ENCODE measurements at places on chromosomes 12 and 14.

DNA sequence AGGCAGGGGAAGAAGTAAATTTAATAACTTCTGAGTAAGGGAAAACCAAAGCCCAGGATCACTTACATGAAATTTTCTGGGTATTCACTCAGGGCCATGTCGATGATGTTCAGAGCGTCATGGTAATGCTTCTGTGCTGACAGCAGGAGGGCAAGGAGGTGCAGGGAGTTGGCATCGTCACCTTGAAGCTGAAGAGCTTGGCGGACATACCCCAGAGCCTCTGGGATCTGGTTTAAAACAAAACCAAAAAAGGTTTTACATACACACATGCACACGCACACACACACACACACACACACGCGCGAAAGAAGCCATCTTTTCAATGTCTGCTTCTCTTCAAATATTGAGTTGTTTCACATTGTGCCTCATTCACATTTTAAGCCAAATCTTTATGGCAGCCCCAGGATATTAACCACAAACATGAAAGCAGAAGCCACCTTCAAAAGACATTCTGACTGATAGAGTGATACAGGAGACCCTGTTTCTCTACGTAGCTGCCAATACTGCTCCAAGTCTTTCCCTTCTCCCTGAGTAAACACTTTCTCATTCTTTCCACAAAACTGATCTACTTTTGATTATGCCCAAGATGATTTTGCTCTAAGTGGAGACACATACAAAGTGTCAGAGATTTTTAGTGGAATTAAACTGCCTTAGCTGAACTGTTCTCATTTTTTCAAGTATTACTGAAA is 172.1 kb downstream of the TTC7B start:
- H3K36me3 ChIP-seq = no peaks in the 10 kb centered on the region
- DNase-seq = no peak
- H3K4me3 ChIP-seq = no peak overlapping the region
- H3K27ac ChIP-seq = no peak overlapping the region
- no peaks in the 10 kb centered on the region for H3K4me1 ChIP-seq
- H3K27me3 ChIP-seq = no peaks in the 10 kb centered on the region

DNA sequence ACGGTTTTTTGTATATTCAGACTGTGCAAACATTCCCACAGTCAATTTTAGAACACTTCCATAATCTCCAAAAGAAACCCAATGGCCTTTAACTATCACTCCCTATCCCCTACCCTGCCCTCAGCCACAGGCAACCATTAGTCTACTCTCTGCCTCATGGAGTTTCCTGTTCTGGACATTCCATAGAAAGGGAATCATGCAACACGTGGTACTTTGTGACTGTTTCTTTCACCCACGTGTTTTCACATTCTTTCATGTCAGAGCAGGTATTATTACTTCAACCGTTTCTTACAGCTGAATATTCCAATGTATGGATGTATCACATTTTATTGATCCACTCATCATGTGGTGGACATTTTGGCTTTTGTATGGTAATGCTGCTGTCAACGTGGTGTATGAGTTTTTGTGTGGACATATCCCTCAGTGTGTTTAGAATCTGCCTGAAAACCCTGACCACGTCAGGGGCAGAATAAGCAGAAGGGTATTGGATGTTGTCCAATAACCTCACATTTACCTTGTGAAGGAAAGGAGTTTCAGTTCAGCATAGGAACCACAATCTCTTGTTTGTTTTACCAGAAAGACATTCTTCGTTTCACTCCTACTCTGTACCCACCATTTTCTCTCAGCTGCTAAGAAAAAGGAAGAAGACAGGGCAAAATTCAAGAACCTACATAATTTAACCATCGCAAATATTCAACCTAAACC is 107.5 kb upstream of the DYRK2 start:
- H3K4me3 ChIP-seq = no peak overlapping the region
- no peaks in the 10 kb centered on the region for H3K36me3 ChIP-seq
- H3K27me3 ChIP-seq = peaks cover 3% of the 10 kb centered on the region

GRCh38 chr14:79899610-79900009 is 311.7 kb downstream of the DIO2 start:
- no peak overlapping the region for H3K27ac ChIP-seq
- no peaks in the 10 kb centered on the region for H3K36me3 ChIP-seq
- H3K4me3 ChIP-seq = no peak overlapping the region
- DNase-seq = no peak
- no peaks in the 10 kb centered on the region for H3K27me3 ChIP-seq
- peaks cover 5% of the 10 kb centered on the region for H3K4me1 ChIP-seq

GRCh38 chr14:33393231-33393894 is 454.7 kb downstream of the NPAS3 start:
- no peaks in the 10 kb centered on the region for H3K27me3 ChIP-seq
- H3K4me1 ChIP-seq = no peaks in the 10 kb centered on the region

DNA sequence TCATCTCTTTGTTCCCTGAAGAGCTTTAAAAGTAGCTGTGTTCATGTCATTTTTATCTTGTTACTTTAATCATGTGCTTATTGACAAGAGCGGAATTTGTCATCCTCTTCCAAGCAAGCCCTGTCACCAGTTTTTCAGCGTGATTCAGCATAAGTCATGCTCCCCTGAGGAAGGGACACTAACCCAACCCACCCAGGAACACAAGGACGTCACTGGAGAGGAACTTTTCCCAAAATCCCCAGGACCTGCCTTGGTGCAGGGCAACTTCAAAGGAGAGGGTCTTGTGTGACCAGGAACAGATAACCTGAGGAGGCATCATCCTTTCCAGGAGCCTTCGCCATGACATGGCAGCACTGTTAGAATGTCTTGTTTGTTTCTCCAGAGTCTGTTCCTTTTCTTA is 107.1 kb upstream of the DIO3 start:
- no peaks in the 10 kb centered on the region for H3K36me3 ChIP-seq
- DNase-seq = no peak
- H3K27me3 ChIP-seq = peaks cover 57% of the 10 kb centered on the region
- H3K27ac ChIP-seq = no peak overlapping the region
- H3K4me1 ChIP-seq = peaks cover 13% of the 10 kb centered on the region
- no peak overlapping the region for H3K4me3 ChIP-seq

DNA sequence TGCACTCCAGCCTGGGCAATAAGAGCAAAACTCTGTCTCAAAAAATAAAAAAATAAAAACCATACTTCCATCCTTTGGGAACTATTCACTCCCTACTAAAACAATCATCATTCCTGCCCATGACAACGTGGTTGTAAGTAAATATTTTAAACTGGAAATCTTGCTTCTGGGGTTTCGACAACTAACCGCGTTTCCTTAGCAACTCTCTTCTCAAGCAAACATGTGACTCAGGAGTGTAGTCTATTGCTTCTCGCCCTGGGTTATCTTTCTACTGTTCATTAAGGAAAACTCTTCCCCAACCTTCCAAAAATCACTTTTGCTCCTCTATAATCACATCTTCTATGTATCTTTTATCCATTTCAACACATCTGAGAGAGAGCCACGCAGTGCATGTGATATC is 21.8 kb downstream of the APPL2 start:
- H3K4me3 ChIP-seq = no peak overlapping the region
- no peak for DNase-seq
- H3K27ac ChIP-seq = peak overlapping the region; percentile 59
- H3K4me1 ChIP-seq = peaks cover 30% of the 10 kb centered on the region
- no peaks in the 10 kb centered on the region for H3K27me3 ChIP-seq

DNA sequence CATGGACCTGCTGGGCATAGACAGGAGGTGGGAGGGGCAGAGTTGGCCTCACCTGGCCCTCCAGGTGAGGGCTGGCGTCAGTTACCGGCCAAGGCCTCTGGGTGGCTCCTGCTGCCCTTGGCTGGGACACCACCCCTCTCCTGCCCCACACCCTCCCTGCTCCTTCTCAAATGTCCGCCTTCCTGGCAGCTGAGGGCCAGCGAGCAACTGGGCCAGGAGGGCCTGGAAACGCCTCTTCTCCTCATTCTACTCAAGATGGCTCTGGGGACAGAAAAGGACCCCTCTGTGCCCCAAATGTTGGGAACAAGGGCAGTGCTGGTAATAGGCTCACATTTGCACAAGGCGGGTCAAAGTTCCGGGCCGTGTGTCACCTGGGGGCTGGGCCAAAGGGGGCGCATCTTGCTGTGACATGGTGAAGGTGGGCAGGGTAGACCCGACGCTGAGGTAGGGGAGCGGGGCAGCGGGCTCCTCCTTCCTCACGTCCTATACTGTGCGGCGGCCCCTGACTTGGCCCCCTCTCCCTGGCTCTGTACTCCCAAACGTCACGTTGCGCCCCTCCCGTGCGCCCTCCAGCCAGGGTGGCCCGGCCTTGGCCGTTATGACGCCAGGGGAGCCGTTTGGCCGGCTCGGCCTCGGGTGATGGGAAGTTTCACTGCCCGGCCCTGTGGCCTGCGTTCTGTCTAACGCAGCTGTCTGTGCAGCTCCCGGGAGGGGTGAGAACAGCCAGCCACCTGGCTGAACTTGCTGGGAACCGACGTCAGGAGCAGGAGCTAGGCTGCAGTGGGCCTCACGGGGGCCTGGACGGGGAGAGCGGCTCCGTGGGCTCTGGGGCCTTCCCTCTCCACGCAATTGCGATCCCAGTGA is 18.0 kb upstream of the DLK1 start:
- H3K4me1 ChIP-seq = peaks cover 24% of the 10 kb centered on the region
- H3K4me3 ChIP-seq = no peak overlapping the region
- H3K36me3 ChIP-seq = no peaks in the 10 kb centered on the region
- H3K27ac ChIP-seq = no peak overlapping the region
- DNase-seq = no peak

DNA sequence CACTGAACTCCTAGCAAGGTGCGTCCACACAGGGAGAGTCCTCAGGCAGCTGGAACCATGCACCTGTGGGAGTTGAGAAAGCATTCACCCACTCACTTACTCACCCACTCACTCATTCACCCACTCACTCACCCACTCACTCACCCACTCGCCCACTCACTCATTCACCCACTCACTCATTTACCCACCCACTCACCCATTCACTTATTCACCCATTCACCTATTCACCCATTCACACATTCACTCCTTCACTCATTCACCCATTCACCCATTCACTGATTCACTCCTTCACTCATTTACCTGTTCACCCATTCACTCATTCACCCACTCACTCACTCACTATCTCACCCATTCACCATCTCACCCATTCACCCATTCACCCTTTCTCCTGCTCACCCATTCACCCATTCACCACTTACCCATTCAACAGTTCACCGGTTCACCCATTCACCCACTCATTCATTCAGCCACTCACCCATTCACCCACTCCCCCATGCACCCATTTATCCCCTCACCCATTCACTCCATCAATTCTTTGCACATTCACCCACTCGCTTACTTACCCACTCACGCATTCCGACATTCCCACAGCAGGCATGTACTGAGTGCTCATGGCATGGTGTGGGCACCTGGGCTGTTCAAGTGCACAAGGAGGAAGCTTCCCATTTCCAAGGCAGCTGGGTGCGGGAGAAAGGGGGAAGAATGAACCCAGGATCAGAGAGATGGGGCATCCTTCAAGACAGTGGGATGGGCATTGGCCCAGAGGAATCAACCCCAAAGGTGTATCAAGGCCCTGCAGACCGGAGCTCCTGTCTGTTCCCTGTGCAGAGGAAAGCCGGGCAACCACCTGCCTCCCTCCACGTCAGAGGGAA is 135.2 kb upstream of the C14orf180 start:
- no peaks in the 10 kb centered on the region for H3K4me1 ChIP-seq
- H3K27ac ChIP-seq = no peak overlapping the region
- peak; percentile 41 for DNase-seq
- H3K4me3 ChIP-seq = no peak overlapping the region

GRCh38 chr12:41459111-41459905 is 271.2 kb downstream of the PDZRN4 start:
- DNase-seq = no peak
- no peak overlapping the region for H3K4me3 ChIP-seq
- no peaks in the 10 kb centered on the region for H3K4me1 ChIP-seq

DNA sequence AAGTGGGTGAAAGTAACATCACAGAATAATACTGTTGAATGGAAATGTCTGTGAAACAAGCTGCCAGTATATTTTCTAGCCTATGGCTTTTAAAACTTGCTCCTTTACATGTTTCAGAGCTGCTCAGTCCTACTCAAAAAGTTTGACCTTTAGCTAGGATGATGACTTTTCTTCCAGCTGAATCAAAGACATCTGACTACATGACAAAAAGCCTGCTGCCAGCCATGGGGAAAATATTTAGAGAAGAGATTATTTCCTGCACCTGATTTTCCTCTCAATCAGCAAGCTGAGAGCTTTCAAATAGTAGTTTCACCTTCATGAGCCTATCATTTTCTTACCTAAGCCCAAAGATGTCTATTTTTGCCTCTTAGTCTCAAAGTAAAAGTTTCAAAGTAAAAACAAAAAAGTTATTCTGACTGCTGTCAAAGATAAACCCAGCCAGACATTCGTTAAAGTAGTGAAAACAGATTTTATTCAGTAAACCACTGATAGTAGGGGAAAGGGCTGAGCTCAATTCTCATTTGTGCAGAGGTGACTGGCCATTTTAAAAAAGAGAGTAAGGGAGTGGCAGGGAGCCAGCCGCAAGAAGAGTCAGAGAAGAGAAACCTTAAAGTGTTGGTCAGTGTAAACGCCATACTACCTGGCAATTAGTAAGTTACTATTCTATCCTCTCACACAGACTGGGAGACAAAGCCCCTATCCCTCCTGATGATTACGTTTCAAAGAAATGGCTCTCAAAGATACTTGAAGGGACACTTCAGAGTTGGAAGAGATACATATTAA is 2.2 kb downstream of the ATP6V1D start:
- H3K4me1 ChIP-seq = peaks cover 47% of the 10 kb centered on the region
- H3K27ac ChIP-seq = no peak overlapping the region
- peaks cover 4% of the 10 kb centered on the region for H3K36me3 ChIP-seq
- H3K27me3 ChIP-seq = no peaks in the 10 kb centered on the region
- no peak for DNase-seq

- H3K36me3 ChIP-seq = no peaks in the 10 kb centered on the region
- no peak overlapping the region for H3K4me3 ChIP-seq
- H3K27me3 ChIP-seq = no peaks in the 10 kb centered on the region
- no peaks in the 10 kb centered on the region for H3K4me1 ChIP-seq
- H3K27ac ChIP-seq = no peak overlapping the region
Observed at GRCh38 chr12:67237231-67237630, 31.9 kb upstream of the CAND1 start.

DNA sequence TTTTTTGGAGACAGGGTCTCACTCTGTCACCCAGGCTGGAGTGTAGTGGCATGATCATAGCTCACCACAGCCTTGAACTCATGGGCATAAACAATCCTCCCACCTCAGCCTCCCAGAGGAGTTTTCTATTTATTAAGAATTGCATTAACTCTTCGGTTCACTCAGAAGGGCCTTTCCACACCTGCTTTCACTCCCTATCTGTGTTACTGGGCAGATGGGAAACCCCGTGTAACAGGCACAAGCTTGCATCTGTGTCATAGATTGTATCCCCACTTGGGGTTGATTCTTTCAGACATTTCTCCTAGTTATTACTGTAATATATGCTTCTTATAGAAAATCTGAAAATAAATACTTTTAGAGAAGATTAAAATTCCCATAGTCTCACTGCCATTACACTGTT is 38.7 kb downstream of the STX2 start:
- DNase-seq = no peak
- H3K4me3 ChIP-seq = no peak overlapping the region
- H3K27me3 ChIP-seq = no peaks in the 10 kb centered on the region
- peaks cover 78% of the 10 kb centered on the region for H3K36me3 ChIP-seq
- no peak overlapping the region for H3K27ac ChIP-seq

DNA sequence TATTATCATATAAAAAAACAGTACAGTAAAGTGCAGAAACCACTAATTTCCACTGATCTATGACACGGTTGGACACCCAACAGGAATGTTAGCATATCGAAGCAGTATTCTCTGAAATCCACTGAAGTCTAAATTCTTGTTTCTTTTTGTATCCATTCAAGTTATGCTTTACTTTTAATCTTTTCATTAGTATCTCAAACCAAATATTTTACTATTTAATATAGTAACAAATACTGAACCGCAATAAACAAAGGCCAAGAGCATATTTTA is 41.1 kb downstream of the ATXN2 start:
- H3K27ac ChIP-seq = no peak overlapping the region
- H3K27me3 ChIP-seq = no peaks in the 10 kb centered on the region
- no peak for DNase-seq
